ENCODE measurements at places on chromosomes 7 and 10. TPM values are rescaled to one million over a fixed set of nuclear protein-coding genes. Genes with fewer than 3 reads are reported as not detected.

DNA sequence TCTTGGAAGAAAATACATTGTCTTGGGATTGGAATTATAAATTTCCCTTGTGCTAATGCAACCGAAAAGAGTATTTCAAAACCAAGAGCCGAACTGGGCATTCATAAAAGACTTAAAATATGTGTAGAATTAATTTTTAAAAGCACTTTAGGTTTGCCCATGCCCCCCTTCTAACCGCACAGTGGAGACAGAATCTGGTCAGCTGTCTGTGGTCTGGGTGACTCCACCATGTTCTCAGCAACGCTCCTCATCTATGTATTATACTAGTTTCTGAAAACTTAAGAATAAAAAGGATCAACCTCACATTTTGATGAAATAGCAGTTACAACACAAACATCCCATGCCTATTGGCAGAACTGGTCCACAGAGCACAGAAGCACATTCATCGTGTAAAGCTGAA is 192.6 kb upstream of the C7orf33 start:
- DNase-seq, result no peak

DNA sequence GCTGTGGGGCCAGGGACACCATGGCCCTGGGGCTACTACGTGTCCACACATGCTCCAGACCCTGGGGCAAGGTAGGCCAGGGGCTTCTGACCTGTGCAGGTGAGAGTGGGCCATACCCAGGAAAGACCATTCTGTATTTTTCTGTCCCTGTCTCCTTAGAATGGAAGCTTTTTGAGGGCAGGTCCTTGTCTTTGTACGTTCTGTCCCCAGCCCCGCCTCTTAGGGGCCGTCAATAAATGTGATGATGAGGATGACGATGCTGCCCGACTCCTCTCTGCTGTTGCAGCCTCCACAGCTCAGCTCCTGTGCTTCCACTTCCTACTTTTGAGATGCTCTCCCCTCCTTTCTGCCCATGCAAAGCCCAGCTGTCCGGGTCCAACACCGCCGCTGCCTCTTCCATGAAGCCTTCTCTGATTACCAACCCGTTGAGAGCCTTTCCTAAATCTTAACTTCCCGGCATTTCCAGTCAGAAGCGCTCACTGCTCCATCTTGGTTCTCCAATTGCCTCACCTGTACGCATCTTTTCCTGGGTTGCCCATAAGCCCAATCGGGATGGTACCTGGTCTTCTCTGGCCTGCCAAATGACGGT is 4.3 kb downstream of the VPS37D start:
- DNase-seq, result no peak

GRCh38 chr10:76035206-76036110 is 604.0 kb downstream of the LRMDA start:
- no peak for DNase-seq

DNA sequence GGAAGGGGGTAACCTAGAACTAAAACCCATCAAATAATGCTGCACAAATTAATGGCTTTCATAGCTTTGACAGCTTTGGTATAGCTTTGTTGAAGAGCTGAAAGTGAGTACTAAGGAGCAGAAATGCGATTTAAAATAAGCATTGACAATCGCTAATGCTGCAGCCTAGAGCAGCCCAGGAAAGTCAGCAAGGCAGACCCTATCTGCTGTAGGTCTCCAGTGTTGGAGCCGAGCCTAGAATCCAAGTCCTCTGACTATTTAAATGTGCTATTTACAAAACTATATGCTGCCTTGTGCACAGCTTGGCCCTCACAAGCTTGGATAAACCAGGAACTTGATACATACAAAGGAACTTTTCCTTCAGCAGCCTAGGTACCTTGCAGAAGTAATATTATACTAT is 64.9 kb upstream of the ASAH2 start:
- no peak for DNase-seq

The GPR15LG gene
- not detected for total RNA-seq

- no peak for DNase-seq
Observed at GRCh38 chr7:88140947-88141346, 78.9 kb downstream of the SRI start.

The EPHB6 gene
- total RNA-seq, result 0.09 TPM

DNA sequence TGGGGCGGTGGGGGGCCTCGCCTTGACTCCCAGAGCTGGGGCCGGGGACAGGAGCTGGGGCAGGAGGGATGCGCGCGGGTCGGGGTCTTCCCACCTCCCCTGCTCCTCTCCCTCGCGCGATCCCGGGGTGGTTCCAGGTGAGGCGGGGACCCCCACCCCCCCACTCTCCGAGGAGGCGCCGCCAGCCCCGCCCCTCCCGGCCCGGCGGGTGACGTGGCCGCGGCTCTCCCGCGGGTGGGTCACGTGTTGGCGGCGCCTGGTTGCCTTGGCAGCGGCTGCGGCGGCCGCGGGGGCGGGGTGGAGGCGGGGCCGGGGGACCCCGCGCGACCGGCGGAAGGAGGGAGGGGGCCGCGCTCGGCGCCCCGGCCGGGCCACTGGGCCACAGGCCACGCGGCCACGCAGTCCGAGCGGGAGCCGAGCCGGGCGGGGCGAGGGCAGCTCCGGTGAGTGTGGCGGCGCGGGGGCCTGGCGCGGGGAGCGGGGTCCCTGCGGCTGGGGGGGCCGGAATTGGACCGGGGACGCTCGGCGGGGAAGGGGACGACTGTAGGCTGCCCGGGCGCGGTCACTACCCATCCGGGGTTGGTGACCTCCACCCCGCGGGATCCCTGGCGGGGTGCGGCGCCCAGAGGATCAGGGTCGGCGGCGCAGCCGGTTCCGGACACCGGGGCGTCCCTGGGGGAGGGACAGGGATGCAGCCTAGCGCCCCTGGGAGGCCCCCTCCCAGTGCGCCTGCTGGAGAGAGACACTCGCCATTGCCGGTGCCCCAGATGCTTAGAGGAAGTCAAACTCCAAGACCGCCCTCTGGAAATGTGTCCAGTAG is at the start of gene ORAI2:
Gene ORAI2 (plus strand): TSS at position 357 of the 820 bp plus-strand sequence. CDS start 5,382 bp downstream, outside the sequence.
- DNase-seq, result peak; percentile 78

GRCh38 chr10:79445977-79446757 is 743 bp upstream of the ZCCHC24 start:
- no peak for DNase-seq

DNA sequence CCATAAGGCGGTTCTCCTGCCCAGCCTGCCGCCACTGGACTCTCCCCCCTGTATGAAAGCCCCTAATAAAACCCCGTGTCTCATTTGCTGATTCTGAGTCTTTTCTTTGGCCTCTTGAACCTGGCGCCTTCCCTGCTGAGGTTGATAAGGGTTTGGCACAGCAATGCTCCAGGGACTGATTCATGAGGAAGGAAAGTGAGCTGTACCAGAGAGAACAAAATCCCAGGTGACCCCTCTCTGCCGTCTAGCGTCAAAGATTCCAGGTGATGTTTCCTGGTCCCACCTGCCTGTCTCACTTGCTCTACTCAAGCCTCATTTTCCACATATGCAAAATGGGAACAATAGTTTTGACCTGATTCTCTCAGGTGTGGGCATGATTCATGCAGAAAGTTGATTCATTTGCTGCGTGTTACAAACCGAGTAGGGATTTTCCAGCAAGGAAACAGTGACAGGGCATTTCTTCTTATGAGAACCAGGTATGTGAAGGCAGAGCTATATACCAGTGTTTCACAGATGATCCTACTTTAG is 730.6 kb upstream of the IGFBP3 start:
- DNase-seq, result no peak

The ZNF487 gene
- total RNA-seq, result 2.7 TPM

- no peak for DNase-seq
Observed at GRCh38 chr10:56585447-56586171, 224.6 kb upstream of the ZWINT start.

Data from dermis blood vessel endothelial cell (primary cell).